ENCODE measurements at places on chromosomes 13 and 19. TPM values are rescaled to one million over a fixed set of nuclear protein-coding genes. Genes with fewer than 3 reads are reported as not detected.
A peak's percentile ranks its signal among the peaks of the same experiment; 100 is the strongest.

STOML3 gene
- total RNA-seq = not detected

PRTN3 gene
- total RNA-seq = not detected

ACTMAP gene
- total RNA-seq = 7.4 TPM

NCAN gene
- total RNA-seq = not detected

DNA sequence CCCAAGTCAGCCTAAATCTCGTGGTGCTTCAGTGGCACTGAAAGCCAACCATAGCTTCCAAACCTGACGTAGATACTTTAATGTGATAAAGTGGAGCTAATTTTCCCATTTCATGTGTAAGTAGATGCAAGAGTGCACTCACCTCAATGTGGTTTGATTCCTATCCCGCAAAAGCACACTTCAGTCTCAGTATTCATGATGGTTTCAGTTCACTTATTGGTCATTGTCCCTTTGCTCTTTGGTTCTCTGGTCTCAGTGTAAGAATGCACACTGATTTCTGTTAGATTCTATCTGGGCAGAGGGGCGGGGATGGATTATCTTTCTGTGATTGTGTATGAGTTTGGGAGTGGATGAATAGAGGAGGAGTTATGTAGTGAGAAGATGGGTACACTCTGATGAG is 340.6 kb downstream of the KCNRG start:
- no peak for DNase-seq

GRCh38 chr19:4144666-4145249 is 8.7 kb upstream of the CREB3L3 start:
- no peak for DNase-seq

GRCh38 chr13:43879755-43880181 is at the start of gene LACC1:
Gene LACC1 (plus strand): TSS chr13:43879904. CDS start chr13:43880986, 1,082 bp downstream.
- peak; percentile 31 for DNase-seq

DNA sequence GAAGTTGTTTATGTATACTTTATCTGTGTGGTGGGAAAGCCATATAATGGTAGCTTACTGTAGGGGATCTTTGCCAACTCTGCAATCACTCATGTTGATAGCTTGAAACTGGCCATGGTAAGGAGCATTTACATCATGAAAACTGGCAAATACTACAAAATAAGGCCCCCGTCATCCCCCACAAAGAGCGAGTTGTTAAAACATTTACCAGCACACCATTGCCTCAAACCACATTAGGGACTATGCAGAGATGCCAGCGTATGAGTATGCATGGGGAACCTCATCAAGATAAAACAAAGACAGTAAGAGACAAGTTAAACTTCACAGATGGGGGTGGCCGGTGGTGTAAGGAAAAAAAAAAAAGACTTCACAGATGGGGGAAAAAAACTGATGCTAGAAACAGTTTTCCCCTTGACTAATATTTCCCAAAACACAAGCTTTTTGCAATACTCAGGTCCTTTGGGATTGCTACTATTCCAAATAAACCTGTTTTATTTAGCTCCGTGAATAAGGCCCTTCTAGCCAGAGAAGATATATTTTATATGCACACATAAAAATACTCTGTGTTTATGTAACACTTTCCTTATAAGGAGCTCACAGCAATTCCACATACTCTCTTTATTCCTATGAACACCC is 70.6 kb upstream of the SERP2 start:
- DNase-seq = no peak

DNA sequence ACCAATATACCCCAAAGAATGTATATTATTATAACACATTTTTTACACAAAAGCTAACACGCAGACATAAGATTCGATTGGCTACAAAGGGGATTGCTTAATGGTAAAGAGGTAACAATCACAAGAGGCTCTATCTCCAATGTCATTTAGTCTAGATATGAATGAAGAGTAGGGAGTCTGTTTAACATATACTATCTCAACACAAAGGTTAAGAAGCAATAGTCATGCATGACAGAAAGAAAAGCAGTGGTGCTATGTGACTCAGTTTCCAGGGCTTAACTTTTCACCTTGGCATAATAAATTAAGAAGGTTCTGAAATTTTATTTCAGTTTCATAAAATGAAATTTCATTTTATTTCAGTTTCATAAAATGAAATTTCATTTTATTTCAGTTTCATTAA is 33.3 kb downstream of the UFM1 start:
- DNase-seq = no peak

DNA sequence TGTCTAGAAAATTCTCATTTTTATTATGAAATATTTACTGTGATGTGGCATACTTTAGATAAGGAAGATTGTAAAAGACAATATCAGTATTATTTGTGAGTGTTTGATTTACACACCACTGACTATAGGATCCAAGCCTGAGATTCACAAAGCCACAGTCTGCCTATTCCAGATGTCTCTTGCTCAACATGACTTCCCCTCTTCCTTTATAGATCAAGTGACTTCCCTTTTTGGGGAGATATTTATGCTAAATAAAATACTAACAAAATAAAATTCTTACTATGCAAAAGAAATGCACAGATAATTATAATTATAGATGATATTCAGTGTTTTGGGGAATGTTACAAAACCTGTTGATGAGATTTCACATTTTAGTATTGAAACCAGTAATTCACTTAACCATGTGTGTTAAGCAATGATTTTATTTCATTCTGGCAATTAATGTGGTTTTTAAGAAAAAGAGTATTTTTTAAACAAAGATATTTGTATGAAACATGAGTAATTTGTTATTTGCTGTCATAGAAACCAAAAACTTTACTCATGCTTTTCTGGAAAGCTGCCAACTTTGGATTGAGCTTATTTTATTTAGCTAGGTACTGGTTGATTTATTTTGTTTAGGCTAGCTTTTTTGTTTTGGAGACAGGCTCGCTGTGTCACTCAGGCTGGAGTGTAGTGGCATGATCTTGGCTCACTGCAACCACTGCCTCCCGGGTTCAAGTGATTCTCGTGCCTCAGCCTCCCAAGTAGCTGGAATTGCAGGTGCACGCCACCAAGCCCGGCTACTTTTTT is 13.7 kb upstream of the GPR183 start:
- DNase-seq = no peak

DNA sequence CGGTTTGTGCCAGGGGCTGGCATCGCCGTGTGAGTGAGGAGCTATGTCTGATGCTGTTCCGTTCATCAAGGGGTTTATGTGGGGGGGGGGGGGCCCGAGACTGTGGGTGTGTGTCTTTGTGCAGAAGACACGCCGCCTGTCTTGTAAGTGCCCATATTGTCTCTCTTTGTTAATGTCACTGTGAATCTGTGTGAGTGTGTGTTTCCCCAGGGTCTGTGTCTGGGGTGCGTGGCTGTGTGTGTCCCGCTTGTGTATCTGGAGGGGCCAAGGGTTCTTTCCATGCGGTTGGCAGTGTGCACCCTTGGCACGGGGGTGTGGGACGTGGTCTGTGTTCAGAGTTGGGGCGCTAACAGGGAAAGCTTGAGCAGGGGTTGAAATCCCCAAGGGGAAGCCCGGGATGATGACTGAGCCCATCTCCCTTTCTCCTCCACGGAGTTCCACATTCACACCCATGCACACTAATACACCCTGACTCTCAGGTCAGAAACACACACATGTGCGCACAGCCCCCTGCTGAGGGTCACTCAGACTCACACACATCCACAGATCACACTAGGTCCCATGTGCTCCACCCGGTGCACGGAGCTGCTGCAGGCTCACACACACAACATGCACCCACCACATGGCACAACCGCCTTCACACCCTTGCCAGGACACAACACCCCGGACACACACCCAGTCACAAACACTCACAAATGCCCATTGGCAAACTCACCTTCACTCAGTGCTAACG is 1.8 kb downstream of the NCAN start:
- no peak for DNase-seq

GRCh38 chr19:18340190-18340989 is at the start of gene PGPEP1:
Gene PGPEP1 (plus strand): TSS chr19:18340598. CDS start chr19:18340682, 84 bp downstream.
- peak; percentile 83 for DNase-seq

GRCh38 chr13:79457948-79458347 is 23.0 kb upstream of the NDFIP2 start:
- no peak for DNase-seq

DNA sequence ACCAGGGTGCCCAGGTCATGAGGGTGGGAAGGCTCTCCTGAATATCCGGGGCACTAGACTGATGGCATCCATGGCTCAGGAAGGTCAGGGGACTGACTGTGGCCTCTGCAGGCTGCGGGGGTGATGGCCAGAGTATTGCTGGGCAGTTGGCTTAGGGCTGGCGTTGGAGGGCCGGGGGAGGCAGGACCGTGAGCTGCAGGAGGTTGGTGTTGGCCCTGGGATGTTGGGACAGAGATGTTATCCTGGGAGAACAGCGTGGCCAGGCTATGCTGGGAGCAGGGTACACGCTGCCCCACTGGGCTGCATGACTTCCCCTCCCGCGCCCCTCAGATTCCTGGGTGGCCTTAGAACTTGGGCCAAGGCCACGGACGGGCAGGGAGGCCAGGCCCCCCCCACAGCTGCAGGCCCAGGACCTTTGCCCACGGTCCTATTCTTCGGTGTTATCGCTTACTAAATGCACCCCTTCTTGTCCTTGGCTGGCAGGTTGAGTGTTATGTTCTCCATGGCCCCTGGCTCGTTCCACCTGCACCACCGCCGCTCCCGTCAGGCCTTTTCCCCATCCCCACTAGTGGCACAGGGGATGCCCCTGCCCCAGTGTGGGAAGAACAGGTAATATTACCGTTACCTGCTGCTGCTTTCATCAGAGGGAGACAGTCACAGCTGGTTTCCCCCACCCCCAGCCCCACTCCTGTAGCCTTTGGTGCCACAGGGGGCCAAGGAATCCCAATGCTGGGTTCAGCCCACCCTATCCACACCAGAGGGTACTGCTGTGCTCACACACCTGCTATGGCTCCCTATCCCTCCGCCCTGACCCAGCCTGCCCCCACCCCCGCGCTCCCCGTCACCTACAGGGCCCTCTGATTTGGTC is 3.2 kb upstream of the ISYNA1 start:
- no peak for DNase-seq

- no peak for DNase-seq
Measured at GRCh38 chr13:113094410-113094800, 11.2 kb upstream of the F7 start.

DNA sequence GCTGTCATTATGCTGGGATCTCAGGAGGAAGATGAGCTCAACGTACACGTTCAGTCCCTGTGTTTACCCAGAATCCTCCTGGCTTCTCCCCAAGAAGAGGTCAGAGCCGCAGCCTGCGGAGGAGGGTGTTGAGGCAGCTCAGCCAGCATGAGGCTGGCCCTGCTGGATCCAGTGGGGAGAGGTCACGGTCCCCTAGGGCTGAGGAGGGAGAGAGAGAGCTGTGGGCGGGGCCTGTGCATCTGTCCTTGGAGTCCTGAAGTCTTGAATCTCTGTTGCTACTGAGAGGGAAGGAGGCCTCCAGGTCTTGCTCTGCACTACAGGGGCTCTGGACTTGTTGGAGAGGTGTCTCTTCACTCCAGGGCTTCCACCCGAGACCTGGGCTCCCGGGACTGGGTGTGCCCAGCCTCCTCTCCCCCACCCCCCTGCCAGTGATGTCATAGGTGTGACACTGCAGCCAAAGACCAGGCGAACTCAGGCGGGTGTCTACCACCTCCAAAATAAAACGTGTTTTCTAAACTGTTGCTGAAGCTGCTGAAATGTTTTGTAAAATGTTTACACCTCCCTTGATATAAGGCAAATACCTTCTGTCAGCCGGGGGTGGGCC is 77.9 kb upstream of the KCTD15 start:
- no peak for DNase-seq

DNA sequence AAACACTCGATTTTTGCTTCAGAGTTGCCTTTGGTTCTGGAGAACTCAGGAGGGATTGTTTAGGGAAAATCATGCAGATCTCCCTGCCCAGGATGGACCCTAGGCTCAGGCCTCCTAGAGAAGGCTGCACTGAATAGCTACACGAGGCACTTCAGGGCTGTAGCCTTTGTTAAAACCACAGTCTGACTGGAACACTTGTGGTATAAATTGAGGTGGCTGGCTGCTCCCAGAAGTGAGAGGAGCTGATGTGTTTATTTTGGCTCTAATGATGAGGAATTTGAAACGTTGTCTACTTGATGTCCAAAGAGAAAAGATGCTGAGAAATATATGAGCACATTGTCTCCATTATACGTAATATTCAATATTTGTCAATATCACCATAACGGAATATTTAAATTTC is 762.1 kb upstream of the ARGLU1 start:
- no peak for DNase-seq

DNA sequence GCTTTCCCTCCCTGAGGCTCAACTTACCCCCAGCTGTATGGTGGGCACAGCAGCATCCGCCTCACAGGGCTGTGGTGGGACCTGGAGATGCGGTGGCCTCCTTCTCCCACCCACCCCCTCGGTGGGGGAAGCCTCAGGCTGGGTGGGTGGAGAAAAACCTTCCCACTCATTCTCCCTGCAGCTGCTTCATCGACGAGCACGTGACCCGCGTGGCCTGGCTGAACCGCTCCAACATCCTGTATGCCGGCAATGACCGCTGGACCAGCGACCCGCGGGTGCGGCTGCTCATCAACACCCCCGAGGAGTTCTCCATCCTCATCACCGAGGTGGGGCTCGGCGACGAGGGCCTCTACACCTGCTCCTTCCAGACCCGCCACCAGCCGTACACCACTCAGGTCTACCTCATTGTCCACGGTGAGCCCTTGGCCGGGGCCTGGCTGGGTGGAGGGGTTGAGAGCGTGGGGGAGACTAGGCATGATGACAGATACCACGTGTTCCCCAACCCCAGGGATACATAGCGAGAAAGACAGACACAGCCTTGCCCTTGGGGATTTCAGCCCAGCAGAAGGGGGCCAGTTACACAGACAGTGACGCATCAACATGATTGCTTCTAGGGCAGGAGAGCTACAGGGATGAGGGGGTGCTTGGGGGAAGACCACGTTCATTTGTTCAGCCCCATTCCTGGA is 12.2 kb downstream of the IGLON5 start:
- DNase-seq = no peak

- DNase-seq = no peak
Measured at GRCh38 chr19:12886651-12886968, 391 bp downstream of the KLF1 start.

GRCh38 chr13:28320884-28321574 is 173.9 kb downstream of the FLT1 start:
- DNase-seq = no peak

DNA sequence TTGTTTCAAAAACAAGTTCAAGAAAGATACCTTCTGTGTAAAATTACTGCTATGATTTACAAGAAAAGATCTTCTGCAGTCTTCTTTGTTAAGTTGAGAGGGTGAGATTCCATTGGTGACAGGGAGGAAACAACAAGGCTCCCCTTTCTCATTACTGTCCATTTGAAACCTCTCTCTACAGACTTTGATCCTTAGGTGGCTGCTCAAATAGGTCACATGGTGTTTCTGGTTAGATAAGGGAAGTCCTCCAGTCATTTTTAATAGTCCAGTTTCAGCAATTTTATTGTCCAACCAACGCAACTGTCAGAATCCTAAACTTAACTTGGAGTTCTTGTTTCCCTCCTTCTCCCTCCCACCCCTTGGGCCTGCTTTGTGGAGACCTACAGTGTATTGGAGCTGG is 390.4 kb downstream of the EFNB2 start:
- DNase-seq = no peak

DNA sequence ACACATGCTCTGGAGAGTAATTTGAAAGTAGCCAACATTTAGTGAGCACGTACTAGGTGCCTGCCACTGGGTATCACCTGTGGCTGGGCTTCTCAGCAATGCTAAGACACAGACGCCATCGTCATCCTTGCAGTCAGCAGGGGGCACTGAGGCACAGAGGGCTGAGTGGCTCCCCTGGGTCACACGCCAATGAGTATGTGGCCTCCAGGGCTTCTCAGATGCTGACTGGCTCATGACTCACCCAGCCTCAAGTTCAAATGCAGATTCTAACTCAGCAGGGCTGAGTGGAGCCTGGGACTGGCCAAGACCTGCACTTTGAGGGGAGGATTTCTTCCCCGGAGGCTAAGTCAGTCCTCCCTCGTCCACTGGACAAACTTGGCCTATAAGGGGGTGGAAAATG is 115.1 kb upstream of the CACNA1A start:
- no peak for DNase-seq
